Immature natural killer cell (primary cell): ENCODE measurements at places on chromosomes 6 and 20. TPM values are rescaled to one million over a fixed set of nuclear protein-coding genes. Genes with fewer than 3 reads are reported as not detected.
A peak's percentile ranks its signal among the peaks of the same experiment; 100 is the strongest.

- peak; percentile 20 for DNase-seq
Measured at GRCh38 chr6:3259491-3259958, 778 bp downstream of the PSMG4 start.

GRCh38 chr6:71367756-71368155 is 79.1 kb downstream of the OGFRL1 start:
- no peak for DNase-seq

DNA sequence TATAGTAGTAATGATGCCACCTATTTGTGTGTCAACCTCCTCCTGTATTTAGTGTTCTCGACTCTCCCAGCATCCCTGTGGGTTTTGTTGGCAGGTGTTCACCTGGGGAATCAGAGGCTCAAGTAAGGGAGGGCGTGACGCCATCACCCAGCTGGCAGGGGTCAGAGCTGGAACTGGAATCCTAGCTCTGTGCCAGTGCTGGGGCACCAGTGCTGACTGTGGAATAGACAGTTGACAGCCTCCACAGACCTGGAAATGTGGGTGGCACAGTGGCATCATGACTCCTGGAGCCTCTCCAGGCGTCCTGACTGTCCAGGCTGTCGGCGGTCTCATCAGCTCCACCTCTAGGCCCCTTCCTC is 102.8 kb downstream of the SYCP2 start:
- no peak for DNase-seq

DNA sequence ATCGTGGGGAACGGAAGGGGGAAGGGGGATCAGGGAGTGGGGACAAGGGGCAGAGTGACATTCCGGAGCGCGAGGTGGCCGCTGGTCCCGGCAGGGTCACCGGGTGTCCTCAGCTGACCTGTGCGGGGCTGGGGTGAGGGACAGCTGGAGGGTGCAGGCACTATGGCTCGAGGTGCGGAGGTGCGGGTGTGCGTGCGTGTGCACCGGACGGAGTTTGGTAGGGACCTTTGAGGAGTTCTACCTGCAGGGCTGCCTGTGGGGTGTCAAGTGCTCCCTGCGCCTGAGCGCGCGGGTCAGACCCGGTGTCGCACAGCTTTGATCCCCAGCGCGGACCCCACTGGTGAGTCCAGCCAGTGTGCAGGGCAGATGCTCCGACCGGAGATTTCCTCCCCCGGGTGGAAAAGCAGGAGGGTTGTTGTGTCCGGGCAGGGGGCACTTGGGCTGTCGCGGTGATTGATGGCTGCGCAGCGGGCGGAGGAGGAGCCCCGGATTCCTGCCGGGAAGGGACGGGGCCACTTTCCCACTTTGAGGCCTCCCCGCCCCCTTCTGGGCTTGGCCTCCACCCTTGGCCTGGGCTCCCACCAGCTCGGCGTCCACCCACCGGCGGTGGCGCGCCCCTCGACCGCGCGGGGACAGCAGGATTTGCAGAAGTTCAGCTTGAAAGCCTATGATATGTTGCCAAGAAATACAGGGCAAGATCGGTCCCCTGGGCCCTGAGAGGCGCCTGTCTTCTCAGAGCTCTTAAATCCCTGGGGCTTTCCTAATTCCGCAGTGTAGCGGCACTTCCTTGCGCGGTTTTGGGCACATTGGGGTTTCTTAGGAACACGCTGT is 658 bp downstream of the RIN2 start:
- DNase-seq: no peak

- no peak for DNase-seq
Measured at GRCh38 chr20:60857708-60858107, 394.4 kb upstream of the CDH4 start.

DNA sequence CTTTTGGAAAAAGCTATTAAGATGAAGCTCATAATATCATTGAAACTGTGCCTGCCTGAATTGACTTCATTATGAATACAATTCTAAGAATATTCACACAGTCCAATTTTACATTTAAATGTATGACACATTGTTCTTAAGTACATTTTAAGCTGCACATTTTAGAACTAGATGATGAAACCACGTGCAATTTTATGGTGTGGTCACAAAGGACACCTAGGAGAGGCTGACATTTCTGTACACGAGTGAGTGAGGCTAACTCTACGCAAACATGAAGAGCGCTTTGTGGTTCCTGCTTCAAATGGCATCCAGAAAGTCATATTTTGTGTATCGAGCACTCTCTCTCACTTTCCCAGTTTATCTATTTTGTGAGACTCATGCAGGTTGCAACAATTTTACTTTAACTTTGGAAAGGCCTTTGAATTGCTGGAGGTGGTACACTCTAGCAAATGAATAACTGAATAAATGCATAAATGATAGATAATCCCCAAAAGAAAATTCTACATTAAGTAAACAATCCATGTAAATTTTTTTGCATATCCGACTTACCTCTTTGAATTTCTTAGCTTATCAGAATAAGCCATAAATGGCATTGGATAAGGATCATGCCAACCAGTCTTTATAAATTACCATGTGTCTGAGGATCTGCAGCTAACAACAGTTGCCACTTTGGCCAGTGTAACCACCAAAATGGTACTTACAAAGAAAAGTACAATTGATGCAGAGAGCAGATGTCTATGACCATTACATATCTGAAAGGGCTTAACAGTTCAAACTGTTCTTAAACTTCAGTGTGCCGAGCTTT is 97.3 kb downstream of the NRSN1 start:
- no peak for DNase-seq

DNA sequence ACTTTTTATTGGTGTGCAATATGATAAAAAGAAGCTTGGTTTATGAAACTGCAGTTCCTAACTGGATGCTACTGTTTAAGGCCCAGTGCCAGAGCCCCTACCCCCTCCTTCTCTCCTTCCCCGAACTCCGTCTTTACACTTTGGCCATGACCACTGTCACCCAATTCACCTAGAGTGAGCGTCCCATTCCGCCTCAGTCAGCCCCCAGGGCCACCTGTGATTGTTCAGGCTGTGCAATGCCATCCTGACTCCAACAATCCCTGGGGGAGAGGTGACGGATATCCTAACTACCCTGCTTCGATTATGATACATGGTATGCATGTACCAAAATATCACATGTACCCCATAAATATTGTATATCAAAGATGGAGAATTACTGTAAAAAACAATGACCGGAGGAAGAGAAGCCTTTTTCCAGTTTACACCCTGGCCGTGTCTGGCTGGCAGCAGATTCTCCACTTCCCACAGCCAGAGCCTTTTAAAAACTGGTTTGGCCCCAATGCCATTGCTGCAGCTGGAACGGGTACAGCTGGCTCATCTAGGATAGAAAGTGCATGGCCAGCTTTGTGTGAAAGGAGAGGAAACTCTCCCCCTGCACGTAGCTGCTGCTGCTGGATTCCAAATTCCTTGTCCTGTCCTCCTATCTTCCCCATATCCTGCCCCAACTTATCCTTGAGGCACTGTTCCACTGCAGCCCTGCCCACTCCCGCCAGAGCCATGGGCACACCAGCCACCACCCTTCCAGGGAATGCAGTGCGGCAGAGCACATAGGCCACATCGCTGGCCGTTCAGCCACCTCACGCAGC is 99.7 kb downstream of the JPH2 start:
- no peak for DNase-seq

- no peak for DNase-seq
Measured at GRCh38 chr6:80234908-80235307, 128.4 kb downstream of the BCKDHB start.

- no peak for DNase-seq
Measured at GRCh38 chr6:121609281-121609680, 173.8 kb downstream of the GJA1 start.

DNA sequence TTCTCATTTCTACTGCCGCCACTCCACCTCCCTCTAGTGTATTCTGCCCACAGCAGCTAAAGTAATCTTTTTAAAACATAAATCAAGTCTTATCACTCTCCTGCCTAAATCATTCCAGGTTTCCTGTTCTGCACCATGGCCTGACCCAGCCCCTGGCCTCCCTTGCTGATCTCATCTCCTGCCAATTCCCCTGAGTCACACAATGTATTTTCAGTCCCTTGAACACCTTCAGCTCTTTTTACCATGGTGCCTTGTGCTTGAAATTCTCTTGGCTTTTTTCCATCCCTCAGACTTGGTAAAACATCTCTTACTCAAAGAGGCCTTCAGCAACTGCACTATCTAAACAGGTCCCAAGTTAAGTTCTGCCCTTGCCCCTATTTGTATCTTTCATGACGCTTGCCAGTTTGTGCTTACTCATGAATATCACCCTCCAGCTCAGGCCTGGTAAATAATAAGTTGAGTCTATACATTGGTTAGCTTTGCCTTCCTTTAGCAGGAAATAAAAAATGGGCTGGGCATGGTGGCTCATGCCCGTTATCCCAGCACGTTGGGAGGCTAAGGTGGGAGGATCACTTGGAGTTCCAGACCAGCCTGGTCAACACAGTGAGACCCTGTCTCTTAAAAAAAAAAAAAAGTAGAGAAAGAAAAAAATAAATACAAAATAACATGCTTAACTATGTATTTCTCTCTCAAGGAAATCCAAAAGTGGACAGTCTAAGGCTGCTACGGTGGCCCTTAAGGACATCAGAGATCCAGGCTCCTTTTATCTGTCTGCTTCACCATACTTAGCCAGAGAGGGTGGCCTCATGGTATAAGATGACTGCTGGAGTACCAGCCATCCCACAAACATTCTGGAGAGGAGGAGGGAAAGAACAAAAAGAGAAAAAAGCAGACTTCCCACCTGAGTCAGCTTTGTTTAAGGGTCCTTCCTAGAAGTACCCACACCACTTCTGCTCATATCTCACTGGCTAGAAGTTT is 62.2 kb downstream of the ARFGEF2 start:
- DNase-seq: no peak

- DNase-seq: no peak
Measured at GRCh38 chr20:62741701-62742491, 33.3 kb downstream of the NTSR1 start.

- no peak for DNase-seq
Measured at GRCh38 chr20:44614525-44614924, 32.1 kb downstream of the PKIG start.

DNA sequence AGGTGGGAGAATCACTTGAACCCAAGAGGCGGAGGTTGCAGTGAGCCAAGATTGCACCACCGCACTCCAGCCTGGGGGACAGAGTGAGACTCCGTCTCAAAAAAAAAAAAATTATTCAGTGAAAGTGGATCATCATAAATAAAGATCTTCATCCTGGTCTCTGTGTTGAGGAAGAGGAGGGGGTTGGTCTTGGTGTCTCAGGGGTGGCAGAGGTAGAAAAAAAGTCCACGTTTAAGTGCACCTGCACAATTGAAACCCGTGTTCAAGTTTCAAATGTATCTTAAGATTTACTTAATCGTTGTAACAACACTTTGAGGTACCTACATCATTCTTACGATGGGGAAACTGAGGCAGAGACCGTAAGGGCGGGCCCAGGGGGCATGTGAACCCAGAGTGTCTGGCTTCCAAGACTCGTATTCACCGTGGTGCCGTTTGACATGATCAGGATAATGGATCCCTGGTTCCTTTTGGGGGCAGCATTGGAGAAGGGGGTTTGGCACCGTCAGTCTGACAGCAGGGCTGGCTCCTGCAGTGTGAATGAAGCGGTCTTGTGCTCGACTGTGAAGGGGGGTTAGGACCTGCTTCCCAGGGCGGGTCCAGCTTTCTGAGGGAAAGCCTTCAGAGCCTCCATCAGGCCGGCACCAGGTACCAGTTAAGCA is 32.9 kb upstream of the ID1 start:
- no peak for DNase-seq

- no peak for DNase-seq
Measured at GRCh38 chr20:347317-347639, 367 bp downstream of the NRSN2 start.

DNA sequence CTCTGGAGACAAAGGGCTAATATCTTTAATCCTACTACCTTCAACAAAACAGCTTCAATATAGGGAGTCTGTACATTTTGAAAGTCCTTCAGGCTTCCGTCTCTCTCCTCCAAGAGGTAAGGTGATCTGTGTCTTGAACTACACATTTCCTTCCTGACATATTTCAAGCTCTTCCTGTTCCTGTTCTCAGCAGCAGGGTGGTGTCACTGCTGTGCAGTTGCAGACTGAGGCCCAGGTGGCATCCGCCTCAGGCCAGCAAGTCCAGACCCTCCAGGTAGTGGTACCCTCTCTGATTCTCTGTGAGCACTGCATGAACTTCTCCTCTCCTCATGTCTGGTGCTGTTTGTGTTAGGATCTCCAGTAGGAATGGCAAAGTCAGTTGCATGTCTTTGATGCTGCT is 7.8 kb downstream of the NFYA start:
- no peak for DNase-seq

- DNase-seq: peak; percentile 28
Measured at GRCh38 chr6:20400456-20401204, 1.0 kb upstream of the E2F3 start.

DNA sequence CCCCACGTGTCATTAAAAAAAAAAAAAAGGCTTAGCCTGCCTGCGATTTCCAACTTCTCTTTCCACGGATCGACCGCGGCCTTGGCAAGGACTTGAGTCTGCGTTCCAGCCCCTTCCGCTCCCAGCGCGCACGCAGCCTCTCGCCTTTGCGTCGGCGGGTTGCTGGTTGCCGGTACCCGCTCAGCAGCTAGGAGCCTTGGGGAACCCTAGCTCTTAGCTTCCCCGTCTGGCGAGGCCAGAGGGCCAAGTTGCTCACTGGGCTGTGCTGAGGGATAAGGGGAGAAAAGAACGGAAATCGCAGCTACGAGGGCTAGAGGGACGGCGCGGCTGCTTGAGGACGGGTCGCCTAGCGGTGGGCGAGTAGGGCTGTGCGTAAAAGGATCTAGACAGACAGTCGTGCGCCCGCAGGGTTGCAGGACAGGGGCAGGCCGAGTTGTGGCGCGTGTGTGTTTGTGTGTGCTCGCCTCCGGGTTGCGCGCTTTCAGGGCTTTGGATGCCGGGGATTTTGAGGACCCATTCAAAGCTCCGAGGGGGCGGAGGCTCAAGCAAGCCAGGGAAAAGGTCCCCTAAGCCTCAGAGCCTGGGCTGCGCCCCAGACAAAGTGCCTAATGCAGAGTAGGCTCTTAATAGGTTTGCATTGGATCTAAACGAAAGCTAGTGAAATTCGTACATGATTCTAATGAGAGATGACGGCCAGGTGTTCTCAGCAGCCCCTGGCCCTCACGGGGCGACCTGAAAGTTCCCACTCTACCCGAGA is 40.5 kb upstream of the OSTM1 start:
- DNase-seq: no peak

- DNase-seq: no peak
Measured at GRCh38 chr20:46212876-46213275, 94.8 kb downstream of the CD40 start.

- peak; percentile 64 for DNase-seq
Measured at GRCh38 chr20:51542571-51543421, at the start of gene NFATC2. TSS of gene NFATC2 (minus strand) at chr20:51542719. CDS start at chr20:51542499, 220 bp downstream.

DNA sequence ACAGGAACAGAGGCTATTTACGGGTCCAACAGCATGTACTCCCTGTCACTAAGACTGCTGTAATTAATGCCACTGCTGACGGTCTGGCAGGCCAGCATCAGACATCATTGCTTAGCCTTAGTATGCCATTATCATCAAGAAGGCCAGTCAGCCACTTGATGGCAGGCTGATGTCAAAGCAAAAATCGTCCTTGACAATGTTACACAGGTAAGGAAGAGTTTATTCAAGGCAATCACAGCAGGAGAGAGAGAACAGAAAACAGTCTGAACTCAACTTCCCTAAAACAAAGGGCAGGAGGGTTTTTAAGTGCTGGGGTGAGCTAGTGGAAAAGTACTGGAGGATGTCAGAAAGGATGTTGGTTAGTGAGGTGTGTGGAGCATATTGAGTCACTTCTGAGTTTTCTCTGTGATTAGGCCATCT is 25.1 kb downstream of the FKBP1C start:
- DNase-seq: no peak

The TOX2 gene
- 2.9 TPM for polyA plus RNA-seq

The TNF gene
- polyA plus RNA-seq: 5.6 TPM

The BPIFA1 gene
- not detected for polyA plus RNA-seq

The EPB41L1 gene
- not detected for polyA plus RNA-seq

The EEF1E1 gene
- polyA plus RNA-seq: 94.0 TPM

The FKBP1C gene
- not detected for polyA plus RNA-seq

The ASIP gene
- polyA plus RNA-seq: not detected

The CD93 gene
- polyA plus RNA-seq: 0.71 TPM

The ULBP3 gene
- polyA plus RNA-seq: 2.5 TPM

The MACROD2 gene
- not detected for polyA plus RNA-seq
